Common myeloid progenitor, CD34-positive (primary cell): ENCODE measurements at places on chromosomes 2 and 18.

DNA sequence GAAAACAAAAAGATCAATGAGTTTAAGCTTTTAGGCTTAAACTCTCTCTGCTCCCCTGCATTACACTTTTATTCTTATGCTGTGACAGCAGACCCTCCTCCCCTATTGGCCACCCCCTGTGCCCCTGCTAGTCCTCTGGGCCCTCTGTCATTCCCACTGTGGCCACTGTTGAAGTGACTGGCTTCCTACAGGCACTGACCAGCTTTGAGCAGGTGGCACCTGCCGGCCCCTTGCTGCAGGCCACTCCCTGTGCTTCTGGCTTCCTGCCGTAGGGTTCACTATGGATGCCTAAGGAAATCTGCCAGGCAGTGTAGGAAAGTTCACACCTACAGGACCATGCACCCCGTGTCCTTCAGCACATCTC, 156.5 kb upstream of the L3MBTL4 start:
- no peak for DNase-seq

- DNase-seq: no peak
Observed at GRCh38 chr2:25375989-25376545, 34.3 kb upstream of the DNMT3A start.

- DNase-seq: no peak
Observed at GRCh38 chr2:28661589-28662001, 90.0 kb upstream of the PPP1CB start.

GRCh38 chr2:215808996-215809395, 204.4 kb downstream of the MREG start:
- no peak for DNase-seq

DNA sequence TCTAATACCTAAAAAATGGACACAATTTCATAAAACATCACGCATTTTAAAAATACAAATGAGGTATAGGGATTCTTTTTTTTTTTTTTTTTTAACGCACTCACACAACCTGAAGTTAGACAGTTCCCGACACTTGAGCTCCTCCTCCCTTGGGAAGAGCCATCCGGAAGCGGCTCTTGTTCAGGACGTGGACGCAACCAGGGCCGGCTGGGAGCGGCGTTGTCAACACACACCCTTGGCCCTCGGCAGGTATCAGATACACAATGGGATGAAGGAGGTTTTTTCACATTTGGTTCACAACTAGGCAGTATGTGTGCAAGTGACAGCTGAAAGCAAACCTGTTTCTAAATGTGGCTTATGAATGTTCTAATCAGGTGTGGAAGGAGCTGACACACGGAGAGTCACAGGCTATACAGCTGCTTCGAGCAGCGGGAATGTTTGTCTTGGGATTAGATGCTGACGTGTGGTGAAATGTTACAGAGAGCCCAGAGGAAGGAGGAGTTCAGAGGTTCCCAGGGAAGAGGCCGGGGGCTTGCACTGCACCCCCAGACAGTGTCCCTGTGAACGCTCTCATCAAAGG, 111.1 kb downstream of the PXDN start:
- no peak for DNase-seq

- peak; percentile 38 for DNase-seq
Observed at GRCh38 chr18:23619388-23619881, 33.1 kb upstream of the NPC1 start.

DNA sequence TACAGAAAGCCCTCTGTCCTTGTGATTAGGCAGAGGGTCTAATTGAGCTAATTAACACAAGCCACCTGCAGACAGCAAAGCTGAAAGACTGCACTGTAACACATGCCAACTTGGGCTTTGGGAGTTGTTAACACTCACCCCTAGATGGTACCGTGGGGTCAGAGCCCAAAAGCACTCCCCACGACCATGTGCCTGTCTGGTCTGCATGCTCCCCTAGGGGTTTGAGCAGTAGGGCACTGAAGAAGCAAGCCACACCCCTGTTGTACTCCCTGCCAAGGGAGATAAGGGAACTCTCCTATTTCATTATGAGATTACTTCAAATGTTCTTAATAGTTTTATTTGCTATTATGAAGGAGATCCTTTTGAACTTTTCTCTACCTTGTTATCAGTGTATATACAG, 560.1 kb upstream of the FSHR start:
- peak; percentile 19 for DNase-seq

GRCh38 chr2:174771631-174772471, 7.6 kb upstream of the CHRNA1 start:
- peak; percentile 58 for DNase-seq

- no peak for DNase-seq
Observed at GRCh38 chr2:120855855-120856405, 120.3 kb downstream of the GLI2 start.

- no peak for DNase-seq
Observed at GRCh38 chr18:3529077-3529476, 79.1 kb downstream of the TGIF1 start.

- DNase-seq: no peak
Observed at GRCh38 chr2:229206548-229206947, 64.5 kb downstream of the PID1 start.

DNA sequence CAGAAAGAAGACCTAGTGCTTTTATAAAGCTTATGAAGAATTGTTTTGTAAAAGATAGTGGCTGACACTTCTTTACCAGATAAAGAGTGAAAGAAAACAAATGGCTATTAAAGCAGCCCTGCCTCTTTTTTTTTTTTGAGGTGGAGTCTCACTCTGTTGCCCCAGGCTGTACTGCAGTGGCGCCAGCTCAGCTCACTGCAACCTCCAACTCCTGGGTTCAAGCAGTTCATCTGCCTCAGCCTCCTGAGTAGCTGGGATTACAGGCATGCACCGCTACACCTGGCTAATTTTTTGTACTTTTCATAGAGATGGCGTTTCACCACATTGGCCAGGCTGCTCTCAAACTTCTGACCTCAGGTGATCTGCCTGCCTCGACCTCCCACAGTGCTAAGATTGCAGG, 12.9 kb downstream of the ARPC2 start:
- DNase-seq: no peak

DNA sequence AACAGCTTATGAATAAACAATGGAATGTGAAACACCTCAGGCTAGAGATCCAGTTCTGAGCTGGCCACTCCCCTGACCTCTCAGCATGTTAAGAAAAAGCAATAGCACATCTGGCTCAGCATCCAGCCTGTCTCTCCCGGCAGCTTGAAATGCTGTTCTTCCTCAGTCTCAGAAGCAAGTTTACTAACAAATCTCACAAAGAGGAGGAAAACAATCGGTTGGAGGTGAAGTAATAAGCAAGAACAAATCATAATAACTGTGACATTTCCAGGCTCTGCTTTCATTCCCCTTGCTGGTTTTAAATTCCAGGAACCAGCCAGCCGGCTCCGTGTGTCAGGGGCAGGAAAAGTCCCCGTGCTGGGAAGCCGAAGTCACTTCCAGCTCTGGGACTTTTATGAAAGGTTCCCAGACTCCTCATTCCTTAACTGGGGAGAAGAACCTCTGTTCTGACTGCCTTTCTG, 133.9 kb upstream of the ARL4C start:
- DNase-seq: no peak

GRCh38 chr2:8587251-8587791, 94.5 kb upstream of the ID2 start:
- no peak for DNase-seq

- DNase-seq: no peak
Observed at GRCh38 chr2:70403267-70404053, 101.6 kb upstream of the FAM136A start.

GRCh38 chr18:31701744-31702143, 17.4 kb upstream of the B4GALT6 start:
- DNase-seq: no peak

DNA sequence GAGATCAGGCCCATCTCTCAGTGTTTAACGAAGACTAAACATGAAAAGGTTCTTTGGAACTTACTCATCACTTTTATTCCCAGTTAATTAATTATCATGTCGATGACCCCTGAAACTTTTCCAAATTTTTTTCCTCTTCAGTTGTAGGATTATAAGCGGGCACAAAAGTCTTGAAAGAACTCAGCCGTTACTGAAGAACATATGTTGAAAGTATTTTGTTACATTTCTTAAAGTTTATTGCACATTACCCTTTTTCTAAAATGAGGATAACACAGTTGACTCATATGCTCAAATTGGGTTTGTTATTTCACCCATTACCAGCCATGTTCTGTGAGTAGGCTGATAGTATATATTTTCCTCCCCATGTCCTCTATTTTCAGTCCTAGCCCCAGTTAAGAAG, 75.9 kb upstream of the COL3A1 start:
- no peak for DNase-seq

- DNase-seq: no peak
Observed at GRCh38 chr2:224984637-224985036, 57.6 kb downstream of the DOCK10 start.

DNA sequence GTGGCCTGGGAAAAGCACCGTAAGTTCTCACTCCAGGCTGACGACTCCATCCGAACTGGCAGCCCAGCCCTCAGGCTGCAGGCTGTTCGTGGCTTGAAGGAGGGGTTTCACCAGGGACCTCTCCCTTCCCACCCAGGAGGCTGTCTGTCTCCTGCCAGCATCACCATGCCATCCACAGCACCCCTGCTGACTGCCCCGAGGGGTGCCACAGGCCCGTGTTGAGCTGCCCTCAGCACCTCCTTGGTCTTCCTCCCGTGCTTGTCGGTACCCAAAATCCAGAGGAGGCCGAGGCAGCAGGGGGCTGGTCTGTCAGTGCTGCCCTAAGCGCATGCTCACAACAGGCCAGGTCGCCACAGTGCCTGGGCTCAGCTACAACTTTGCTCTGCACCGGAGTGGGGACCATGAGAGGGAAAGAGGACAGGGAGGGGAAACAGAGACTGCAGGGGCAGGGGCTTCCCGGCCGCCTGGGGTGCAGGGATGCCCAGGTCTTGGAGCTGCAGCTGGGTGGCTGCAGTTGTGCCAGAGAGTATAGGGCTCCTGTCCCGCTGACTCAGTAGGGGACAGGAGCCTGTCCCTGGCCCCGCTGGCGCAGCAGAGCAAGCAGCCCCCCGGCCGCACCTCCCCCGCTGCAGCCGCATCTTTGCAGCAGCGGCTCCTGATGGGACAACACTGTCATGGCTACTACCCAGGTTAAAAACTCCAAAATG, 963.7 kb upstream of the CRIM1 start:
- DNase-seq: no peak
